ENCODE measurements at places on chromosomes 2 and 18.

DNA sequence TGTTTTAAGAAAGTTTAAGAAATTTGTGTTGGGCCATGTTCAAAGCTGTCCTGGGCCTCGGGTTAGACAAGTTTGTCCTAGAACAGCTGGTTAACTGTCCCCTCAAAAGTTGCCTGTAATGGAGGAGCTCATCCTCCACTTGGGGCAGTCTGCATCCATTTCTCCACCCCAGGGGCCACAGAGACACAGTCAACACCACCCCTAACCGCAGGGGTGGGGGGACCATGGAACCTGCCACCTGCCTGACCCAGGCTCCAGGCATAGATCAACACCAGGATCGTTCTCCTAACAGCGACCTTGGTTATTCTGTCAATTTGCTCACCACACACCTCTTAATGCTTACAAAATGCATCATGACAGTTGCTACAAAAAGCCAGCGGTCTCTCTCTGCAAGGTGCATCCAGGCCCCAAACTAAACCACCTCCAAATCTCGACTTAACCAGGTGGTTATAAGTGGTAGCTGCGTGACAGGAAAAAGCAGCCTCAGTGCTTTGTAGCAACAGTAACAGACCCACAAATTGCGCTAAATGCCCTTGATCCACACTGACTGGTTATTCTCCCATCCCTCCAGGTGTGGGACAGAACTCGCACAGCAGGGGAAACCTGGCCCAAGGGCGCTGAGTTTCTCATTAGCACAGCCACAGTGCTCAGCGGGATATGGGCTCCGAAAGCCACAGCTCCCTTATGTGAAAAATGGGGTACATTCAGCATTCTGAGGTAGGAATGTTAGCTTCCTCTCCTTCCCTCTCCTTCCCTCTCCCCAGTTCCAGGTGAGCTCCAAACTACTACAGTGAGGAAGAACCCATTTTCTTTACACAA is 48.0 kb downstream of the HDLBP start:
- no peak for DNase-seq

DNA sequence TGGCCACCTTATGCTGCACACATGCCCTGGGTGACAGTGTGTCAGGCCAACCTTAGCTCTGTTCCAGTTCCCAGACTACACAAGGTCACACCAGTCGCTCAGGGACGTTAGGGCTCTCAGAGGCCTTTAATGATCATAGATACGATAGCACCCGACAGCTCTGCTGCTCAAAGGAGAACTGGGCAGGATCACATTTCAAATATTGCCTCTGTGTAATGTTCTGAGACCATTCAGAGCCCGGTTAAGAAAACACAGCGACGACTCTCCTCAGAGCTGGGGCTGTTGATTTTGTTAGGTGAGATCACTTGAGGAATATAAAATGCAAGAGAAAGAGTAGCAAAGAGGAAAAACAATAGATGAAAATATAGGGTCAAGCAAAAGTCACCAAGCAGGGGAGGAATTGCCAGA is 166.6 kb upstream of the TANK start:
- DNase-seq = no peak

- no peak for DNase-seq
Observed at GRCh38 chr2:222088561-222088960, 210.2 kb downstream of the PAX3 start.

DNA sequence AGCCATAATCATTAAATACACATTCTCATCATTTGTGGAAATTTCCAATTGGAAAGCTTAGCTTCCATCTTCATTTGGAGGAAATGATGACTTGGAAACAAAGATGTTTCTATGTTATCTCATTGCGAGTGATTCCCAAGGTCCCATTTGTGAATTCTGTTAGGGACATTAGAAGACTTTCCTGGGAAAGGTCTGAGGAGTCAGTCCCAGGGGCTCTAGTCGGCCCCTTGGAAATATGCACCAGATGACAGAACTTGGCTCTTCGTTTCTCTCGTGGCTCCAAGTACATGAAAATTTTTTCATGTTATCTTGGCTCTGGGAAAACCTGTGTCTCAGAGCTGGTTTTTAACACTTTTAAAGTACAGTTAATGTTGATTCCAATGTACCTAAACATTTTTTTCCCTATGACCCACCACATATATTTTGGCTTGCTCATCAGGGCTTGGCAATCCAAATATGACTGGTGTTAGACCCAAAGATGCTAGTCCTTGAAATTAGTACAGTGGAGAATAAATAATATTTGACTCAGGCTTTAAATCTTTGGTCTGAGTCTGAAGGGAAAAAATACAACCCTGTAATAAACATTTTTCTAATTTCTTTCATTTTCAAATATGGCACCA is 15.4 kb upstream of the CAVIN2 start:
- peak; percentile 72 for DNase-seq

DNA sequence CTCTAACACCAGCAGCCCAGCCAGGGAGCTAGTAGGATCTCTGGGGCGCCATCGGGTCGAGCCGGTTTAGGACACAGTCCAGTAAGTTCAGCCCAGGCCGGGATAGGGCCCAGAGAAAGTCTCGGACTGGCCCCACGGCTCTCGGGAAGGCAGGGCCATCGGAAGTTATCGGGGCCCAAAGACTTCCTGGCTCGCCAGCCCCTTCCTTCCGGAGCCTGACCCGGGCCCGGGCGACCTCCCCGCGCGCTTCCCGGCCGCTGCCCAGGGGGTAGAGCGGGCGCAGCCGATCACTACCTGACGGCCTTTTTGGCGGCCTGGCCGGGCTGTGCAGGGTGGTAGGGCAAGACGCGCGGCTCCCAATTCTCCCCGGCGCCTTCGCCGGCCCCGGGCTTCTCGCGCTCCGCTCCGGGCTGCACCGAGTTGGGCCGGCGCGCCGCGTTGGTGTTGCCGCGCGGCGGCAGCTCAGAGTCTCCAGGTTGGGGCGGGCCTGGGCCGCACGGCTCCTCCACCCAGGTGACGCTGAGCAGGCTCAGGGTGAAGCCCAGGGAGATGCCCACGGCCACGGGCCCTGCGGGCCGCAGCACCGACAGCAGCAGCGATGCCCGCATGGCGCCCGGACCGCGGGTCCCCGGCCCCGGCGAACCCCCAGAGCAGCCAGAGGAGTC is 546 bp downstream of the CHPF start:
- no peak for DNase-seq

- DNase-seq = no peak
Observed at GRCh38 chr2:70991142-70991541, 3.5 kb downstream of the TEX261 start.

- DNase-seq = no peak
Observed at GRCh38 chr2:105118960-105119359, 81.1 kb downstream of the MRPS9 start.

DNA sequence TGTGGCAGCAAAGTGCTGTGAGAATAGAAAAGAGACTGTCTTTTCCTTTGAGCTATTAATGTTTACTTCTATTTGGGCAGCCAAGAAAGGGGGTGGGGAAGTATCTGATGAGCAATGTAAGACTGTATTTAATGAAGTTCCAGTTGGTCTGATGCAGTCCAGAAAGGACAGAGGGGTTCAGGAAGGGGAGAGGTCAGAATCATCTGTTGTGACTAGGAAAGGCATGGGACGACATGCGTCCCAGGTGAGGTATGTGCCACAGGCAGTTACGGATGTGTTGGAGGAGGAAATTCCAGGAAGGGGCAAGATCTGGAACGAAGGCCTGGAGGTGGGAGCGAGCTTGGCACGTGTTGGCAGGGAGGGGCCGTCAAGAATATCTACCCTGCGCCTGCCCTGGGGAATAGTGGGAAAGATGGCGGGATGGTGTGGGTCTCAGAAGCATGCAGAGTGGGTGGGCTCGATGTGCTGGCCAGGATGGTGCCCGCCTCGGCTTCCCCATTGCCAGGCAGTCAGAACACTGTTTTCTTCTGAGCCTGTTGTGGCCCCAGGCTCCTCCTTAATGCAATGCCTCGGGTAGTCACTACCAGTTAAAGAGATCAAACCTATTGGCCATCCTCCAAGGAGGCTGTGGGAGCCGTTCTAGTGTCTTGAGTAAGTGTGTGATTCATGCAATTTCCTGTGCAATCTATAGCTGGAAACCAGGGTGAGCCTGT is 57.8 kb upstream of the TXNDC2 start:
- DNase-seq = peak; percentile 99

- no peak for DNase-seq
Observed at GRCh38 chr2:194105358-194105757, 1551.7 kb upstream of the SLC39A10 start.

- DNase-seq = no peak
Observed at GRCh38 chr2:46304635-46305034, 7.4 kb downstream of the EPAS1 start.

GRCh38 chr2:46942143-46942526 is 26.5 kb upstream of the MCFD2 start:
- DNase-seq = no peak

DNA sequence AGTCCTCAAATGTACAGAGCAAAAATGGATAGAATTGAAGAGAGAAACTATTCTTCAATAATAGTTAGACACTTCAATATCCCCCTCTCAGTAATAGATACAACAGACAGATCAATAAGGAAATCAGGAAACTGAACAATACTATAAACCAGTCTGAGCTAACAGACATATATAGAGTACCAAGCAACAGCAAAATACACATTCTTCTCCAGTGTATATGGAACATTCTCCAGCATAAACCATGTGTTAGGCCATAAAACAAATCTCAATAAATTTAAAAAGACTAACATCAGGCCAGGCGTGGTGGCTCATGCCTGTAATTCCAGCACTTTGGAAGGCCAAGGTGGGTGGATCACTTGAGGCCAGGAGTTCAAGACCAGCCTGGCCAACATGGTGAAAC is 43.7 kb upstream of the AMMECR1L start:
- no peak for DNase-seq

GRCh38 chr18:51621864-51622160 is 424.3 kb upstream of the MEX3C start:
- DNase-seq = no peak
